ENCODE measurements at places on chromosomes 2 and 18.
A peak's percentile ranks its signal among the peaks of the same experiment; 100 is the strongest.

- DNase-seq, result no peak
Observed at GRCh38 chr2:127567351-127567854, 31.9 kb downstream of the MYO7B start.

DNA sequence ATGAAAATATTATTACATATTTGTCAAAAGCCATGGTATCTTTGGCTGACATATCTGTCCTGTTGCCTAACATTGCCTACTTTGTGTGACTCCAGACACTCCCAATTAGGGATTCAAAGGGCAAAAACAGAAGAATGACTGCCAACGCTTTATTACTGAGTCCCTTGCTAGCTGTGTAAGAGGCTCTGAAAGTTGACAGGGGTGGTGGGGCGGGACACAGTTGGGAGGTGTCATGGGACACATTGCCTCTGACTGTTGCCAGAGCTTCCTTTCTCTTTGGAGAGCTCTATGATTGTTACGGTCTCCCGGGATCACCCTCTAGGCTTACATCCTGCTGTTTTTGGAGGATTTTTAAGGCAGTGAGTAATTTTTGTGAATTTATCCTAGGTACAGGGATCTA is 249.6 kb upstream of the ACVR2A start:
- no peak for DNase-seq

GRCh38 chr2:600542-601386 is 76.4 kb downstream of the TMEM18 start:
- DNase-seq, result no peak

DNA sequence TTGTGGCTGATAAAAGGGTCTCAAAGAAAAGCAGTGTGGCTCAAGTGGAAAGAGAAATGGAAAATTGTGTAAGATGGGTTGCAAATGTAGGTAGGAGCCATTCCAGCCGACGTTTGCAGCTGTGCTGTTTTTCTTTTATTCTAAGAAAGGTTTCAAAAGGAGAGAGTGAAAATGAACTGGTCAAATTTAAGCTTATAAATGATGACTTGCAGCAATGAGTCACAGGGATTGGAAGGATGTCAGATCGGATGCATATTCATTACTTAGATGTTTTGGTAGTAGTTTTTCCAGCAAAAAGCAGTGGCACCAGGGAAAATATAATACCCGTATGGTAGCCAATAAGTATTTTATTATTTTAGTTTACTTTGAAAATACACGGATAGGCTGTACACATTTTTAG is 79.1 kb downstream of the LRRTM4 start:
- no peak for DNase-seq

- no peak for DNase-seq
Observed at GRCh38 chr2:95258271-95258670, 16.0 kb upstream of the PROM2 start.

DNA sequence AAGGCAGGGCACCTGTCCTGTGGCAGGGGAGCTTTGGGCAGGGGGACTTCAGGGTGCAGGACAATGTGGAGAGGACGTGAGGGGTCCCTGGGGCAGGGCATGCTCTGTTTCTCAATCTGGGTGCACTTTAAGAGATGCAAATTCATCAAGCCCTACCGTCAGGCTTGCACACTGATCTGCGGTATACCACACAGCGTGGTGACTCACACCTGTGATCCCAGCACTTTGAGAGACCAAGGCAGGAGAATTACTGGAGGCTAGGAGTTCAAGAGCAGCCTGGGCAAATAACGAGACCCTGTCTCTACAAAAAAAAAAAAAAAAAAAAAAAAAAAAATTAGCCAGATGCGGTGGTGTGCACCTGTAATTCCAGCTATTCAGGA is 10.2 kb upstream of the GPC1 start:
- DNase-seq, result no peak

- no peak for DNase-seq
Observed at GRCh38 chr2:58035352-58035751, 11.3 kb upstream of the VRK2 start.

DNA sequence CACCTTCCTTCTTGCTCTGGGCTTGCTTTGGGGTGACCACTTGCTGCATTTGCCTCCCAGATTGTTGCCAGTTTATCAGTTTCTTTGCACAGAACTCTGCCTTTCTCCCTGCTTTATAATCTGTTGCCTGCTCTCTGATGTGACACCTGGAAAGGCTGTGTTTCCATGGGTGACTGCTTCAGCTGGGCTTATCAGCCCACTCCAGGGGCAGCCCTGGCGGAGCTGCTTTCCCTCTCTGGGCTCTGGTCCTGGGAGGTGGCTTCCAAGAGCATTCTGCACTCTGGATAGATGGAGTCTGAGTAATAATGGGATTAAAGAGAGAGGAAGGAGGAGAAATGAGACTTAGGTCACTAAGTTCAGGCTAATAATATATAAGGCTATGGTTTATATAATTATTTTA is 352.7 kb downstream of the TSN start:
- no peak for DNase-seq

DNA sequence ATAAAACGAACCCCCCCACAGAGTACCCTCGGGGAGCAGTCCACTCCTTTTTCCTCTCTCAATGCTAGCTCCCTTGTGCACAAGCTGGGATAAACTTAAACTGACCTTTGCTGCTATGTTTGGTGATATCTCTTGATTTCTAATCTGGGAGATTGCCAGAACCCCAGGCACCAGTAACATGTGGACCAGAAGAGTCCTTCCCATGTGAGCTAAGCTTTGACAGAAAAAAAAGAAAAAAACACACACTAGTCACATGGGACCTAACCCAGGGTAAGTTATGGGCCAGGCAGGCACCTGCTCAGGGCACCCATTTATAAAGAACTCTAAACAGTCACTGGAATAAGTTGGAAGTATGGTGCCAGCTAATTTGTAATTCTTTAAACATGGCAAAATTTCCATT is 242.6 kb downstream of the EN1 start:
- no peak for DNase-seq

DNA sequence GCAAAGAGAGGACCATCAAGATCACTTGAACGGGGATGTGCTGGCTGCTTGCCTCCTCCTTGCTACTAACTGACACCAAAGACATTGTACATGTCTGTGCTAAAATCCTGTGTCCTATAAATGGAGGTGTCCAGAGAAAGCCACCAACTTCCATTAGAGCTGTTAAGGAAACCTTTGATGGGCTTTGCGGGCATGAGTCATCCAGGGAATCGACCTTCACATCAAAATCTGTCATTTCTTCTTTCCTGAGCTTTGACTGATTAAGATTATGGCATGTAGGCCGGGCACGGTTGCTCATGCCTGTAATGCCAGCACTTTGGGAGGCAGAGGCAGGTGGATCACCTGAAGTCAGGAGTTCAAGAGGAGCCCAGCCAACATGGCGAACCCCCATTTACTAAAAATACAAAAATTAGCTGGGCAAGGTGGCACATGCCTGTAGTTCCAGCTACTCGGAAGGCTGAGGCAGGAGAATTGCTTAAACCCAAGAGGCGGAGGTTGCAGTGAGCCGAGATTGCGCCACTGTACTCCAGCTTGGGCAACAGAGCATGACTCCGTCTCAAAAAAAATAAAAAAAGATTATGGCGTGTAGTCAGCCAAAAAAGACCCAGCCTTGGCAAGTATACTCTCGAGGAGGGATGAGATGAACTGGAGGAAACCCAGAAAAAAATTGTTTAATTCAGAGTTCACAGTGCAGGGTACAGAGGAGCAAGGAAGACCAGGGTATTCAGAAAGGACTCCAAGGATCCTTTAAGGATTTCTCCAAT is 115.8 kb downstream of the CABLES1 start:
- DNase-seq, result peak; percentile 81

DNA sequence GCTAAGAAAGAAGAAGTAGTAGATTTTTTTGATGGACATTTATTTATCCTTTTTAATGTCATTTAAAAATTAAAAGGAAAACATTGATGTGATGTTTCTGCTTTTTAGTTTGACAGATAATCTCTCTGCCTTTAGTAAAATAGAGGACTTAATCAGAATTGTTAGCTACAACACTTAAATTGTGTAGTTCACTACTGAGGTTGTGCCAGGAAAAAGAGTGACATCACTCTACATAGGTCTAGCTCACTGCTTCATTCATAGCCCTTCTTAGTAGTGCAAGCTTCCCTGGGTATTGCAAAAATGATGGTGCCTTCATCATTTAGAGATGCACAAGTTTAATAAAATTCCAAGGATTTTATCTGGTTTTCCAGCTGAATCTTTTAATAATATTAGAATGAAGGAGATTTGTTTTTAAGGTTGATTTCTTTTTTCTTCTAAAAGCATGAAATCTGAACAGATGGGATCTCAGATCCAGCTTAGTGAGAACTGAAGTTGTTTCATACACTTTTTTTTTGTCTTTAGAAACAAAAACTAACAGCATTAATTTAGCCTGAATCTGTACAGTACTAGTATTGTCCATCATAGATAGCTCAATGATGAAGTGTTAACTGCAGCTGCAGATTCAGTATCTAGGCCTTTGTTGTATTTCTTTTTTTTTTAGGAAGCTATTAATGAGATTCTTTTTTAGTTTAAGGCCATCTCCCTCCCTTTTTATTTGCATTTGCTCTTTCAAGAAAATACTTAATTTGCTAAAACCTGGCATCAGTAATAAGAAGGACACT is 20.6 kb upstream of the TMEFF2 start:
- no peak for DNase-seq

DNA sequence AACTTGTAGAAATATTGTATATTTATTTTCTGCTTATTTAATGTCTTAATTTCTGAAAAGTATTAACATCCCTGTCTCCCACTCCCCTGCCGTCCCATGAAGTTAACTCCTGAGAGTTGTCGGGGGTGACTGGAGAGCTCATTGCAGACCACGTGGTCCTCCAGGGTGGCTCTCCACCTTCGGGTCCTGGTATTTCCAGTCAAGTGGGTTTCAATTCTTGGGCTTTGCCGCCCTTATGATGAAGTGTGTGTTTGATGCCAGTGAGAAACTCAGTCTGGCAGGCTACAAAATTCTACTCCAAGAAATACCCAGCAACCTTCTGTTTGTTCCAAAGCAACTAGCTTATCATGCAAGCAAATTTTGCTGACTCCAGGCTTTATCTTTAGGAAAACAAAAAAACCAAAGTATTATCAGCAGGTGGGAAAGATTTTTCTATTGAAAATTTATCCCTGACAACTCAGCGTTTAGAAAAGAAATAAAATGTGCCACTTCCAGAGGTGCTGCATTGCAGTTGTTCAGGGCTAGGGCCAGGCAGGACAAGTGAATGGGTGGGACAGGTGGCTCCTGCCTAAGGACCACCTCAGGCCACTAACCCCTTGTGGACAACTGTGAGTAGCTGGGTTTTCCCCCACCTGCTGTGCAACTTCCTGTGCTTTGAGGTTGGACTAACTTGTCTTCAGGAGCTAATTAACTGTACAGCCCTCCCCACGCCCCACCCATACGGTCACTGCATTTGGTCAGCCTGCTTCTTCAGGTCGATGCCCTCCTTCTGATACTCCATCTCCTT is 46.6 kb downstream of the BCL2L11 start:
- DNase-seq, result no peak

DNA sequence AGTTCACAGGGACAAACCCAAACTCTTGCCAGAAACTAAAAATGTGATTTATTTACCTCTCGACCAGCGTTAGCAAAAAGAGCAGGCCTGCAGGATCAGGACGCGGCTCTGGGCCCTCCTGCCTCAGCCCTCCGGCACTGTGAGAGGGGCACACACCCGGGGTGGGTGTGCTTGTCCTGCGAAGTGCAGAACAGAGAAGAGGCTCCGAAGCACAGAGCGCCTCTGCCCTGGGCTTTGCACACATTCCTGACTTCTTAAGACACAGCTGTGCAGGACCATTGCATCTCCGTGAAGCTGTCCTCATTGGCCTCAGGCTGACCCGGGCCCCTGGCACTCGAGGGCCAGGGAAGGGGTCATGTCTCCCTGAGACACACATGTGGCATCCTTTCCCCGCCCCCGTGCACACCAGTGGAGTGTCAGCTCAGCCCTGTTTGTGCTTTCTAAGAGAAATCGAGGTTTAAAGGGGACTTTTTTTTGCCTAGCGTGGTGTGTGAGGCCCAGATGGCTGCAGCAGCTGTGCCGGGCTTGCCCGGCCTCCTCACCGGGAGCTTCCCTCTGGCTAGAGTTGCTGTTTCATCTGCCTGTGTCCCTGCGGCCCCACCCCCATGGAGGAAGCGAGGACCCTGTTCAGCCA is 9.9 kb upstream of the NFATC1 start:
- DNase-seq, result no peak

DNA sequence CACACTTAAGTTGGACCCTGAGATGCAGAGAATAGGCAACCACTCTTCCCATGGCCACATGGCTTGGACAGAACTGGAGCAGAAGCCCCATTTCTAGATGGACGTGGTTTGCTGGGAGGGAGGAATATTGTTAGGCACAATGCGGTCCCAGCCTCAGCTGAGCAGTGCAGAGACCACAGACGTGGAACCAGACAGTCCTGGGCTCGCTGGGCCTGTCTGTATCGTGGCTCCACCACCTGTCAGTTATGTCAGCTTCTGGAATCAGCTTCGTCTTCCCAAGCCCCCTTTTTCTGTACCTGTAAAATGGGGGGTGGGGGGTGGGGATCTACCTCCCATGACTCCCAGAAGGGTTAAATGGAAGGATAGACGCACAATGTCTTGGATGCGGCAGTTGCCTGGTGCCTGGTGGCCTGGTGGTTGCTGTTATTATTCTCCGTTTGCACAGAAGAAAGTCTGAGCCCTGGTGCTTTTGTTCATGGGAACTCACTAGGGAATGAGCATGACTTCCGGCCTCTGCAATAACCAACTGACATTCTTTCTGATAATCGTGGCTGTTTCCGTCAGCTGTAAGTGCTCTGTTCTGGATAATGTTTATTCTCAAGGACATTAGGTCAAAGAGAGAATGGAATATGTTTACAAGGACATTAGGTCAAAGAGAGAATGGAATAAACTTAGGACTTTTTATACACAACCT is 31.4 kb downstream of the COLEC11 start:
- no peak for DNase-seq

- DNase-seq, result peak; percentile 55
Observed at GRCh38 chr2:40244675-40245074, 207.2 kb downstream of the SLC8A1 start.

DNA sequence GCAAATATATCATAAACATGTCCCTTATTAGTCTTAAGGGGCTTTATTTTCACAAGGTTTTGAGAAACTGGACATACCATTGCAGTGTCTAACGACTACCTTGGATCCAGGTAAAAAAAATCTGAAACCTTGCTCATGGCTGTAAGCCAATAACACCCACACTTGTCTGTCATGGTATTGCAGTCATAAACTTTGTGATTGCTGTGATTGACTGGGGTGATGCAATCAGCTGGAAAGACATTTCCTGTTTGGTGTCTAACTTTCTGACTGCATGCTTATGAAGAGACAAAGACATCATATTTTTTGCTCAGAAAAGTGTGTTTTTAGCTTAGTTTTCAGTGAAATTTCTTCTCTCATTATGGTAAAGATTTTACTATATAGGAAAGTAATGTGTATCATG is 635.0 kb downstream of the TSN start:
- DNase-seq, result no peak

DNA sequence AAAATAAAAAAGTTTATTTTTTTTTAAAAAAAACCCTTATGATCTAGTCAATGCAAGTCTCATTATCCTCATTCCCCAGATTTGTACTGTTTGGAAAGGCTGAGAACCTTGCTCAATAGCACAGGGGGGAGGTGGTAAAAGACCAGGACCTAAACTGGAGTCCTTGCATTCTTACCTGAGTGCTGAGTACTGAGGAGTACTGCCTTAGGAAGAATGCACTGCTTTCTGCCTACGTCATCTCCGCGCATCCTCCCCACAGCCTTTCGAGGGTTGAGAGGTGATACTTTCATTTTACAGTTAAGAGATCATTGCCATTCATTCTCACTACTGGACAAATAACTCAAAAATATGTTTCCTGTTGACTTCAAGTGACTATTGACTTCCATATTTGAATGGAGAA is 73.8 kb downstream of the MAP3K20 start:
- DNase-seq, result no peak
